Progenitor cell of endocrine pancreas (in vitro differentiated cells): ENCODE measurements at places on chromosomes 2 and 18.

DNA sequence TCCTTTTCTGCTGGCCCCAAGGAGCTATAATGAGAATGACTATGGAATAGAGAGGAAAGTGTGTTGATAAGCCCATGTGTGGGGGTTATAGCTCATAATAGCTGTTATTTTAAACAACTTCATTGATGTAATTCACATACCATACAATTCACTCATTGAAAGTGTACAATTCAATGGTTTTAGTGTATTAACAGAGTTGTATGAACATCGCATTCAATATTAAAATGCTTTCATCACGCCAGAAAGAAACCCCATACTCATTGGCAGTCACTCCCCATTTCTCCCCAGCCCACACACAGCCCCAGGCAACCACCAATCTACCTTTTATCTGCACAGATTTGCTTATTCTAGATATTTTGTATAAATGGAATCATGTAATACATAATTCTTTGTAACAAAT, 139.6 kb upstream of the CYP1B1 start:
- H3K4me3 ChIP-seq = no peak overlapping the region
- H3K27ac ChIP-seq = no peak overlapping the region
- peaks cover 4% of the 10 kb centered on the region for H3K27me3 ChIP-seq
- peaks cover 10% of the 10 kb centered on the region for H3K4me1 ChIP-seq

DNA sequence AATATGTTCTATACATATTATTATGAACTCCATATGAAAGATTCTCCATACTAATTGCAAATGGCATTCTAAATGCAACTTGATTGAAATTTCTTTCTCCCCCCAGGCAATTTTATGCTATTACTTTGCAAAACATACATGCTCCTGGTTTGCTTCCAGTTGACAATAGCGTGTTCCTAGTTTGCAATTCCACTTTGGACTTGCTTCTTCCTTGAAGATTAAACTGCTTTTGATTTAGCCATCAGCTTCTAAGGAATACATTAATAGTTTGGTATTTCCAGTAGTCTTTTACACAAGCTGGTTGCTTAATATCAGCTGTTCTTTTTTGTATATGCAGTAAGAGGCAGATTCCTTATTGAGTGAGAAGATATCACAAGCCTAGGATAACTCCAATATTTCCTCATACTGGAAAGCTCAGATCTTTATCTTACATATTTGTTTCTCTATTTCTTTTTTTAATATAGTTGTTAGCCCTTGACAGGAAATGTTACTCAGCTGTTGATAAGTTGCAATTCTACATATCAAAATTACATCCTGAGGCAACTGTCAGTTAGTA, 1941.7 kb upstream of the LRRTM1 start:
- no peaks in the 10 kb centered on the region for H3K4me1 ChIP-seq
- no peak overlapping the region for H3K27ac ChIP-seq
- H3K36me3 ChIP-seq = no peaks in the 10 kb centered on the region
- H3K4me3 ChIP-seq = no peak overlapping the region
- no peak for DNase-seq
- no peaks in the 10 kb centered on the region for H3K27me3 ChIP-seq

DNA sequence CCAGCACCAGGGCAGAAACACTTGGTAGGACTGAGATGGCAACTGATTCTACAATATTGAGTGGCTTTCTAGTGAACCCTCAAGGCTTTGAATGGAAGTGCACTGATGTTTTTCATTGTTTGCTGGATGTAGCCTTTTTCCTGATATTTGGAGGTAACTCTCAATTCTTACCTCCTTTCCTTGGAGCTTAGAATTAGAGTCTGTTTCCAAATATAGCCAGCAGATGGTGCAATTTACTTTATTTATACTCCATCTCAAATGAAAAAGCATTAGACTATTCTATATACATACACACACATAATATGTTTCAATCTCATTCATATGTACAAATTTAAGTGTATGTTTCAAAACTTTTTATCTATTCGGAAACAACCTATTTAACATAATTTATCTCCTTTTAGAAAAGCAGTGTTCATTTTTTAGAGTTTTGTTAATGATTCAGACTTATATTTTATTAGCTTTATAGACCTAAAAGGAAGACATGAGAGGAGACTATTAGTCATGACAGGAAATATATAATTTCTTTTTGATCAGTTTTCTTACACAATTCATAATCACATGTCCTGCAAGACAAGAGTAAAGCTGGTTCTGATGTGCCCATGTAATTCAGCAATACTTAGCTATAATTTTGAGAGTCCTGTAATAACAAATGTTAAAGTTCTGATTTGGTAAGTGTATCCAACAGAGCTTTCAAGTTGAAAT, 124.8 kb downstream of the NUP35 start:
- H3K27ac ChIP-seq = no peak overlapping the region
- no peak for DNase-seq
- no peaks in the 10 kb centered on the region for H3K27me3 ChIP-seq
- H3K36me3 ChIP-seq = no peaks in the 10 kb centered on the region
- no peak overlapping the region for H3K4me3 ChIP-seq

GRCh38 chr18:12774982-12775381, 72.1 kb downstream of the PSMG2 start:
- H3K27ac ChIP-seq = no peak overlapping the region
- no peaks in the 10 kb centered on the region for H3K4me1 ChIP-seq
- peaks cover 6% of the 10 kb centered on the region for H3K27me3 ChIP-seq
- DNase-seq = no peak

- H3K27ac ChIP-seq = no peak overlapping the region
- H3K4me1 ChIP-seq = peaks cover 8% of the 10 kb centered on the region
- H3K4me3 ChIP-seq = no peak overlapping the region
- peaks cover 6% of the 10 kb centered on the region for H3K36me3 ChIP-seq
- no peaks in the 10 kb centered on the region for H3K27me3 ChIP-seq
These were observed 78.0 kb upstream of the PNPT1 start for GRCh38 chr2:55771612-55772011.

- peak overlapping the region; percentile 67 for H3K27ac ChIP-seq
- peaks cover 11% of the 10 kb centered on the region for H3K36me3 ChIP-seq
These were observed 46.6 kb downstream of the BCL2L11 start for GRCh38 chr2:111167076-111167862.
